ENCODE measurements at places on chromosomes 6 and 20. TPM values are rescaled to one million over a fixed set of nuclear protein-coding genes. Genes with fewer than 3 reads are reported as not detected.

The IBTK gene
- 42.8 TPM for total RNA-seq

The RAB44 gene
- not detected for total RNA-seq

The SYNJ2 gene
- 66.1 TPM for total RNA-seq

The RSPO4 gene
- total RNA-seq: not detected

The SYCP2L gene
- total RNA-seq: 2.8 TPM

The CRISP3 gene
- not detected for total RNA-seq

The GJA1 gene
- total RNA-seq: 83.9 TPM

The IL17A gene
- not detected for total RNA-seq

The ADGRF4 gene
- 6.8 TPM for total RNA-seq

The PTP4A1 gene
- 143 TPM for total RNA-seq

The SMOC2 gene
- not detected for total RNA-seq

The LPIN3 gene
- total RNA-seq: 8.7 TPM

The SIGLEC1 gene
- not detected for total RNA-seq

The IP6K3 gene
- not detected for total RNA-seq

The CLVS2 gene
- total RNA-seq: 0.07 TPM

The HUS1B gene
- total RNA-seq: 0.18 TPM

The BFSP1 gene
- 4.5 TPM for total RNA-seq

The FAM217A gene
- not detected for total RNA-seq

The GPX5 gene
- total RNA-seq: not detected

The ZNF292 gene
- total RNA-seq: 3.8 TPM

The SIRPG gene
- total RNA-seq: not detected

The OR2B6 gene
- total RNA-seq: 0.15 TPM

The RBBP8NL gene
- total RNA-seq: not detected

The OTOR gene
- not detected for total RNA-seq
